ENCODE measurements at places on chromosomes 13 and 19.

GRCh38 chr13:45185286-45185685 is 15.6 kb downstream of the KCTD4 start:
- no peak for DNase-seq

DNA sequence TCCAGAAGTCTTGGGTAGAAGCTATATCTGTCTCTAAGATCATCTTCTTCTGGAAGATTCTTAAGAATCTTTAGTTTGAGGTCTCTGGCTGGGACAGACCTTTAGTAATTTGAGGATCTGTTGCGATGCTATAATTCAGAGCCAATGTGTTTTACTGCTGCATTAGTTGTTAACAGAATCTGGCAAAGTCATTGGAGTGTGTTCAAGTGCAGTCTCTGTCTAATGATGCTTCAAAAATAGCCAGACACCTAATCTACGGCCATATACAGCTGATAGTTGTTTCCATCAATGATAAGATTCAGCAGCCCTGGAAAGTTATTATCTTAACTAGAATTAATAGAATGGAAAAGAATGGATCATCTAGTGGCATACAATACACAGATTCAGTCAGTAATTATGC is 72.6 kb downstream of the CDK8 start:
- DNase-seq: no peak

GRCh38 chr13:96771486-96772367 is 222.5 kb downstream of the OXGR1 start:
- no peak for DNase-seq

GRCh38 chr13:52003541-52003940 is 7.7 kb downstream of the ATP7B start:
- no peak for DNase-seq

DNA sequence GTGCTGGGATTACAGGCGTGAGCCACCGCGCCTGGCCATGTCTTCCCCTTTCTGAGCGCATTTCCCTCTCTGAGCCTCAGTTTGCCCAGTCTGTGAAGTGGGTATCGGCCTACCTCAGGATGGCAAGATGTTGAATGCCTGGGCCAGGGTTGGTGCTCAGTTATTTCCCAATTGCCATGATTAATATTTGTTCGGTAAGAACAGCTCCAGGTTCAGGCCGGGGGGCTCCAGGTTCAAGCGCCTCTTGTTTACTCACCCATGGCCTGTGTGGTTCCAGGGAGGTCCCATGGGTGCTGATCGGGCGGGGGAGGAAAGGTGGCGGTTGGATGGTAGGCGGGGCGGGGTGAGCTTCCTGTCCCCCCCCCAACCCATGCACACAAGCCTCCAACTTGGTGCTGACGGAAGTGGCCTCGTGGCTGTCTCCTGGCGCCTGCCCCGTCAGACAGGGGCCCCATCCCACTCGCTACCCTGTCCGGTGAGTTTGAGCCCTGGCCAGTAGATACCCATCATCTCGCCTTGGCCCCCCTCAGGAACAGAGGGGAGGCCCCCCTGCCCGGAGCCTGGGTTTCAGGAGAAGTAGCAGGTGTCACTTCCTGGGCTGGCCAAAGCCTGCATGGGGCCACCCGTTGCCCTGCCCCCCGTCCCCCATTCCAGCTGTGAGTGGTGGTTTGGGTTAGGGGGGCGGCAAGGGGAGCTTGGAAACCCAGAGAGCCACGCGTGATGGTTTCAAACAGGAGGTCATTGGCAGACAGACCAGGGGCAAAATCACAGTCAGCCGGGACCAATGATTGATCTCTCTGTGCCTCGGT is at the start of gene FCHO1:
Gene FCHO1 (plus strand): TSS at position 375 of the 809 bp plus-strand sequence. CDS start 3,688 bp downstream, outside the sequence.
- DNase-seq: peak; percentile 90

- no peak for DNase-seq
These were observed 21.3 kb upstream of the UQCR11 start for GRCh38 chr19:1626417-1627010.

- DNase-seq: no peak
These were observed 182.2 kb downstream of the LMO7 start for GRCh38 chr13:75818179-75818967.

DNA sequence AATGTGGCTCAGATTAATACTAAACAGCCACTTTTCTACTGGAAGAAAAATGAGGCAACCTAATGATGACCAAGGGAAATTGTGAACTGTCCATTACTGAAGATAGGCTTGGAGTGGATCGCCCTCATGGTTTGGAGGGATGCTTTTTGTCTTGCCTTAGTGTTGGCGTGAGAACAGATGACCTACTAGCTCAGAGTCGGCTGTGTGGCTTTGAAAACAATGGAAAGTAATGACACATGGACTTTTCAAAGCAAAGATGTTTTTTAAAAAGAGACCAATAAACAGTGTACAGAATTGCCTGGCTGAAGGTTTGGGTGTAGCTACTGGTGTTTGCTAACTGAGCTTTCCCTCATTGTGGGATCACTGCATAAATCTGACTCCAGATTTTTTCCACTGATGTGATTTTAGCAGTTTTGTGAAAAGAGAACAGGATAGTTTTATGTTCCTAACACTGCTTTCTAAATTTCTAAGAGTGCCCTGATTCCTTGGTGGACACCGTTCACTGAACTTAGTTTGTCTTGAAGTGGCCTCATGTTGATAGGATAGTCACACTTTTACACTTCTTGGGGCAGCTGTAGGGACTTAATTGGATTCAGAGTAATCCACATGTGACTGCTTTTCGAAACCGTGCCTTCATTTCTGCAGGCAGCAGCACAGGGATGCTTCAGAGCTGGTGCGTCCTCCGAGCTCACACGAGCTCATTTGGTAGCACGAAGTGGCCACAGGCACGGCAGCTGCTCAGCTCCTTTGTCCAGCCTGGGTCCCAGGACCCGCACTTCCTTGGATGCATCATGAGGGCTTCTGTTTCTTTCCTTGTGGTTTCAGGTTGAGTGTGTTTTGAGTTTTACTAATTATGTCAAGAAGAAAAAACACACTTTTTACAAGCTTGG is 4.3 kb downstream of the CEBPG start:
- no peak for DNase-seq

- DNase-seq: no peak
These were observed 39.5 kb upstream of the SMAD9 start for GRCh38 chr13:36959456-36960116.

GRCh38 chr13:100657881-100658315 is 16.7 kb downstream of the TMTC4 start:
- DNase-seq: no peak

DNA sequence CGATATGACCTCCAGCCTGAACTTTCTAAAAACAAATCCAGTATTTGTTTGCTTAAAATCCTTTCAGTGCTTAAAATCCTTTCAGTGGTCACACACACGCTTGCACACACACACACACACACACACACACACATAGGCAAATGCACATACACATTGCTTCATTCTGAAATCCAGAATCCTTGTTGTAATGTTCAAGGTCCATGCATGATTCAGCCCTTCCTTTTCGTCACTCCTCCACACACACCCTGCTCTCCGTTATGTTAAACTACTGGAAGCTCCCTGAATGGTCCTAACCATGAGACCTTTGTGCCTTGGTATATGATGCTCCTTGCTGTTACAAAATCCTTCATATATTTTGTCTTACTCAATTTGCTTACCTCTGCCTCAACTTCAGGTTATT is 44.9 kb downstream of the SERTM1 start:
- no peak for DNase-seq

DNA sequence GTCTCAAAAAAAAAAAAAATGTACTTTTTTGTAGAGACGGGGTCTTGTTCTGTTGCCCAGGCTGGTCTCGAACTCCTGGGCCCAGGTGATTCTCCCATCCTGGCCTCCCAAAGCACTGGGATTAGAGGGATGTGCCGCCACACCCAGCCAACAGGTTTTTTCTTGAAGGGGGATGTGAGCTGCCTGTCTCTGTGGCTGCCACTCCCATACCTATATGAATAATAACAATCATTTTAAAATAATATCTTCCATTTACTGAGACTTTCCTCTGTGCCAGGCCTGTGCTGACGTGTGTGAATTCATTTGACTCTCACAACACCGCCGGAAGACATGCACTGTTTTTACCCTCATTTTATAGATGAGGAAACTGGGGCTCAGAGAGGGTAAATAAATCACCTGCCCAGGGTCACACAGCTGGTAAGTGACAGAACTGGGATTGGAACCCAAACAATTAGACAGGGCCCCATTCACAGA is 7.2 kb upstream of the BCL3 start:
- DNase-seq: no peak

Measured in CD8-positive, alpha-beta T cell (primary cell).